Stimulated activated CD4-positive, alpha-beta T cell treated with anti-CD3 and anti-CD28 coated beads, Interleukin-12 subunit alpha, Interleukin-12 subunit beta, amount 100 ng/mL, for 24 hours (primary cell): ENCODE measurements at places on chromosomes 3 and 15.

DNA sequence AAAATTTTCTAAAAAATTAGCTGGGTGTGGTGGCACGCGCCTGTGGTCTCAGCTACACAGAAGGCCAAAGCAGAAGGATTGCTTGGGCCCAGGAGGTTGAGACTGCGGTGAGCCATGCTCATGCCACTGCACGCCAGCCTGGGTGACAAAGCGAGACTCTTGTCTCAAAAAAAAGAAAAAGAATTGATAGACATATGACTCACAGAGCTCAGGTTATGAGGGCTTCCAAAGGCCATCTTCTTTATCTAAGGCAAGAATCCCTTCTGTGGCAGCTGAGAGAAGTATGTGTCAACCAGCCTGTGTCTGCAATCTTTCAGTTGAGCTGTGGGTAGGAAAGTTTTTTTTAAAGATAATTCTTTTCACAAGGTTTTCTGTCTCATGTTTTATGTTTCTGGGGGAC lies 53.9 kb downstream of the MRPS25 start:
- DNase-seq = no peak

DNA sequence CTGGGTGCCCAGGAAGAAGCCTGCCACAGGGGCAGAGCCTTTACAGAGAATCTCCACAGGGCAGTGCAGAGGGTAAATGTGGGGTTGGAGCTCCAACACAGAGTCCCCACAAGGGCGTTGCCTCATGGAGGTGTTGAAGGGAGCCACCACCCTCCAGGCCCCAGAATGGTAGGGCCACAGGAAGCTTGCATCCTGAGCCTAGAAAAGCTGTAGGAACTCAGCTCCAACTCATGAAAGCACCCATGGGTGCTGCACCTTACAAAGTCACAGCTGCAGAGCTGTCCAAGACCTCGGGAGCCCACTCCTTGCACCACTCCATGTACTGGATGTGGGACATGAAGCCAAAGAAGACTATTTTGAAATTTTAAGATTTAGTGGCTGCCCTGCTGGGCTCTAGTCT lies 73.3 kb upstream of the KCNH8 start:
- no peak for DNase-seq

DNA sequence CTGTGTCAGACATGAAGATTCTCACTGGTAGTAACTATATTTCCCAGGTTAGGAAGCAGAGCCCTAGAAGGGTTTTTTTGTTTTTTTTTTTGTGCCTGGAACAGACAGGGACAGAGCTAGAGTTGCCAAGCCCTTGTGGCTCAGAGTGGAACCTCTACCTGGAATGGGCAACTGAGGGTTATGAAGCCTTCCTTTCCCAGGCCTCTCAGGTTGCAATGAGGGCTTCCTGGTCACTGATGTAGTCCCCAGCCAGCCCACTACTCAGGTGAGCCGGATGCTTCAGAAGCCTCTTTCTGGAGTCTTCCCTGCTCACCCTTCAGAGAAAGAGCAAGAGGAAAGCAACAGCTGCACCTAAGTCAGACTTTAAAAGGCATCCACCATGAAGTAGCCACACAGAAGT lies 48.8 kb upstream of the MANF start:
- DNase-seq = no peak

- no peak for DNase-seq
These were observed 55.5 kb downstream of the LRRC28 start for GRCh38 chr15:99306694-99307338.

- no peak for DNase-seq
These were observed 440.0 kb downstream of the FOXP1 start for GRCh38 chr3:71143493-71143892.

GRCh38 chr3:64109438-64109837 lies 86.1 kb upstream of the PSMD6 start:
- no peak for DNase-seq

DNA sequence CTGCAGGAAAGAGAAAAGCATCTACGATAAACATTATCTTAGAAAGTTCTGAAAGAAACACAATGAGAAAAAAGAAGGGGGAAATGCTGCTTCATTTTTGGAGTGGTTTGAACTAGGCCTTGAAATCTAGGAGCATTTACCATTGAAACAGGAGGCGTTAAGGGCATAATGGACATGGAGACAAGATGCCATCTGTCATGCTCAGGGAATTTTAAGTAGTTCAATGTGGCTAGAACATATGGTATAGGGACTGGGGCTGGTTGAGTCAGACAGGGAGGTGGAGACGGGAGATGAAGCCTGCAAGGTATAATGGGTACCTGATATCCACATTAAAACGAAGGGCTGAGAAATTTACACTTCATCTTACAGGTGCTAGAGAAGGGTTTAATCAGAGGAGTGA lies 10.4 kb upstream of the PLAAT1 start:
- no peak for DNase-seq

- DNase-seq = no peak
These were observed 375.2 kb upstream of the SGO1 start for GRCh38 chr3:20561166-20561565.

DNA sequence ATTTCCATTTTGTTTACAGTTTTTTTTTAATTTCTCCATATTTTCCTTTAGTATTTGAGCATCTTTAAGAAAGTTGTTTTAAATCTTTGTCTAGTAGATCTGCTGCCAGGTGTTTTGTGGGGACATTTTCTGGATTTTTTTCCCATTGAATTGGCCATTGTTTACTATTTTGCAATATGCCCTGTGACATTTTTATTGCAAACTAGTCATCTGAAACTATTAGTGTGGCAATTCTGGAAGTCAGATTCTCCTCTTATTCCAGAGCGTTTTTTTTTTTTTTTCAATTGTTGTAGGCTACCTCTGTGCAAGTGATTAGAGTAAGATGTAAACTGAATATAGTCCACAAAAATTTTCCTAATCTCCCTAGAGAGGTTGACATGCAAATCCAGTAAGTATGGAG lies 334.2 kb downstream of the PYDC2 start:
- DNase-seq = no peak

DNA sequence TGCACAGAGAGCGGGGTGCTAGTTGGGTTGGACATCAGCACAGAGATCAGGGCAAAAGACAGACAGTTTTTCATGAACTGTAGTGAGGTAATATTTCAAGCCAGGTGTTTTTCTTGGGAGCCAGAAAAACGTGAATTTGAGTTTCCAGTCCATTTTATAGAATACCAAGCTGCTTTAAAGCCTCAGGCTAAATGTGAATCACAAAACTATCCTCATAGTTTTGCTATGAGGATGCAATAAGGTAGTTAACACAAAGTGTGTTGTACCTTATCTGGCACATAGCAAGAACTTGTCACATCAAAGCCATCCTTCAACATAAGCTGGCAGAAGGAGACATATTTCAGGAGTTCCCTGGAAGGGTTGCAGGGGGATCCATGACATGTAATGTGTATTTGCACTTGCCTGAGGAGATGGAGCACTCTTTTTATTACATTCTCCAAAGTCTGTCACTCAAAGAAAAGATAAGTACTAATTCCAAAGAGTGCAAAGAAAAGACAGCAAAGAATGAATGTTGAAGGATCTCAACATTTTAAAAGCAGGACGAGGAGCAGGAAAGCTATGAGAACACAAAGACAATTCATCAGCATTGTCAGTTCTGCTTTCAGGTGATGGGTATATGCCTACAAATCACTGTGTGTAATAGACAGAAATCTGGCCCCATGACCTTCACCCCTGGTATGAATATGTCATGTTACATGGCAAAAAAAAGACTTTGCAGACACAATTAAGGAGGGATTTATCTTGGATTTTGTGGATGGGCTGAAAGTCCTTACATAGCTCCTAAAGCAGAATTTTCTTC lies 1046.4 kb downstream of the NTRK3 start:
- DNase-seq = no peak

GRCh38 chr3:22306454-22306853 lies 555.4 kb upstream of the ZNF385D start:
- no peak for DNase-seq

GRCh38 chr3:32229565-32229964 lies 8.9 kb upstream of the CMTM8 start:
- no peak for DNase-seq

DNA sequence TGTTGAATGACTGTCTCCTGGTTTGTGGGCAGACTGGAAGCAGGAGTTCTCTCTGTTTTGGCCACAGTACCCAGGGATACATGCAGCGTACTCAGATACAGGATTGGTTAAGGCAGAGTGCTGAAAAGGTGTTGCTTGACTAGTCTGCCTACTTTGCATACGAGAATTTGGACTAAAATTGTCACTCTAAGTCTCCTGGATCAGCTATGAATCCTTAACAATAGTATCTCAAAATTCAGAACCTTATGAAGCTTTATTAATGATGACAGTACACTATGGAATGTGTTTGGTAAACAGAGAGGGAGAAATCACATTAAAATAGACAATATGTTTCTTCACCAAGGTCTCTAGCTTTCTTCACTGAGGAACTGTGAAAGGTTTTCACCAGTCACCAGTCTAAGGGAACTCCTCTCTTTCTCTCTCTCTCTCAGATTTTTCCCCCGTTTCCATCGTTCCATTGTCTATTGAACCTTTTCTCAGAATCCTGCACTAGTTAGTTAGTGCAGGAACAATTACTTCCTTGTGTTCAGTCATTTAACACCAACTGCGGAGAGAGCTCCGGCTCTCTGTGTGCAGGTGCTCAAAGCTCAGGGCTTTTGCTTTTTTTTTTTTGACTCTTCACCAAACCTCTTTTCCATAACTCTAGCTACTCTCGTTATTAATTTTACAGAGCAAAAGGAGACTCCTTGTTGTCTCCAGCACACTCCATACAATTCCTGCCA lies 85.9 kb upstream of the FNDC3B start:
- DNase-seq = no peak

DNA sequence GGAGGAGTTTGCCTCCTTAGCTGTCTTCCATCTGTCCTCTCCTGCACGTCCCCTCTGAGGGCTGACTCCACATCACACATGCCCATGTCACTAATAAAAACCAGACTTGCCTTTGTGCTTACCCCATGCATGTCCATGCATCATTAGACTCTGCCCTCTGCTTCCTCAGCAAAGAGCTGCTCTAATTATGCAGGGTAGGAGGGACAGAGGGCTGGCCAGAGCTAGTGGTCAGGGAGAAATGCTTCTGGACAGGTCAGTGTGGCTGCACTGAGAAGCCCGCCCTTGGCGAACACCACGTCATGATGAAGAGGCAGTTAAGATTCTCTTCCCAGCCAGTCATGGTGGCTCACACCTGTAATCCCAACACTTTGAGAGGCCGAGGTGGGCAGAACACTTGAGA lies 8.9 kb downstream of the CA12 start:
- no peak for DNase-seq

- no peak for DNase-seq
These were observed 161.8 kb downstream of the SNRK start for GRCh38 chr3:43448098-43448497.

DNA sequence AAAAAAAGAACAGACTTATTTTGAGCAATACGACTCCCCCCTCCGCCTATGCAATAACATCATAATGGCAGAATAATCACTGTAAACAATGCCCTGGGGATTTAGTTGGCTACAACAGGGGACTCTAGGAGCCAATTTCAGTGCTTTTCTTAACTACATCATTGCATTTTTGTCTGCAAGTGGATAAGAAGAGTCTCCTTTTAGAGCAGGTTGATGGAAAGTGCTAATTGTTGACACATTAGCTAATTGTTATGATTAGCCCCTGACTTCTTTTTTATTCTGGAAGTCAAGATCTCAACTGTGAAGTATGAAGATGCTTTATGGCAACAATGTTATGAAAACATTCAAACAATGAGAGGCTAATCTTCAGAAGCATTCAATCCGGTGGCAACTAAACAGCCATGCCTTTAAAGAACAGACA lies 121.2 kb downstream of the MECOM start:
- no peak for DNase-seq

DNA sequence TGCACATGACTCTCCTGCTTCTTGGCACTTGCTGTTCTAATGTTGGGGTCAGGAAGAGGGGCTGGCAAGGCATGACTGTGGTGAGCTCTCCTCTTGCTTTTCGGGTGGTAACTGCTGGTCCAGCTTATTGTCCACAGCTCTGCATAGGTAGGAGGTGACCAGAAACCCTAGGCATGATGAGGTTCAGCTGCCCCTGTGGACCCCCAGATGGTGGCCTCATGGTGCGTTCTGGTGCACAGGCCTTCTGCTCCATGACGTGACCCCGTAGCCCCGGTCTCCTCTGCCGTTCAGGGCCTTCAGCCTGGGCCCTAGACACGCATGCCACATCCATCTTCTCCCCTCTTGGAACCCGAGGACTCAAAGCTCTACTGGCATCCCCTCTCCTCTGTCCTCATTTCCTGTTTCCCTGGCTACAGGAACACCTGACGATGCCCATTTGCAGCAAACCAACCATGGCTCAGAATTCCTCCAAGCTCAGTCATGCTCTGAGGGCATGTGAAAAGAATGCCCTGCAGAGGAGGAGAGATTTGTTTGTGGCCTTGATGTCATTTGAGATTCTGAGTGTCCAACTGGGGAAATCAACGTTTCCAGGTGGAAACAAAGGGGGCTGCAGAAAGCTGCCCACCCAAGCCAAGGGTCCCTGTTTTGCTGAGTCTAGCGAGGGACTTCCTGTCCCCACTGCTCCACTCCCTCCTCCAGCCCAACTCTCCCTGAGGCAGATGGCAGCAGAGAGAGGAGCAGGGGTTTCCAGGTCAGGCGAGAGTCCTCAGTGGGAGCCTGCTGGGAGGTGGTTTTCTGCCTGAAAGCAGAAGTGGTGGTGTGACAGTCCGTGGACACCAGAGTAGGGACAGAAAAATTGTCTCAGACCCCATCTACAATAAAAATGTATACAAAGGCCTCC lies 198.7 kb upstream of the LYSMD4 start:
- no peak for DNase-seq

DNA sequence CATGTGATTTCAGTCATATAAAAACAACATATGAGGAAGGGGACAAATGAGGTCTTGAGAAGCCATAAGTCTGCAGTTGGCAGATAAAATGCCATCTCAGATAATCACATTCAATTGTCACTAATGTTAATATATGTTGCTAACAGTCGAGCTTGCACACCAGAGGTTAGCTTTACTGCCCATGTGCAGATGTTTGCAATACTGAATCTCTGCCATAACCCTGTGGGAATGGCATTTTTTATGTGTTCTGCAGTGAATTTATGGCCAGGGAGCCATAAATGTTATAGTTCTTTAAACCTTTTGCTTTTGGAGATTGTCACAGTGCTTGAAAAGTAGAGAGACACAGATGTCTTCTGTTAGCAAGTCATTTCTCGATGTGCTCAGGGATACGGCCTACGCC lies 141.5 kb downstream of the RORA start:
- DNase-seq = no peak

DNA sequence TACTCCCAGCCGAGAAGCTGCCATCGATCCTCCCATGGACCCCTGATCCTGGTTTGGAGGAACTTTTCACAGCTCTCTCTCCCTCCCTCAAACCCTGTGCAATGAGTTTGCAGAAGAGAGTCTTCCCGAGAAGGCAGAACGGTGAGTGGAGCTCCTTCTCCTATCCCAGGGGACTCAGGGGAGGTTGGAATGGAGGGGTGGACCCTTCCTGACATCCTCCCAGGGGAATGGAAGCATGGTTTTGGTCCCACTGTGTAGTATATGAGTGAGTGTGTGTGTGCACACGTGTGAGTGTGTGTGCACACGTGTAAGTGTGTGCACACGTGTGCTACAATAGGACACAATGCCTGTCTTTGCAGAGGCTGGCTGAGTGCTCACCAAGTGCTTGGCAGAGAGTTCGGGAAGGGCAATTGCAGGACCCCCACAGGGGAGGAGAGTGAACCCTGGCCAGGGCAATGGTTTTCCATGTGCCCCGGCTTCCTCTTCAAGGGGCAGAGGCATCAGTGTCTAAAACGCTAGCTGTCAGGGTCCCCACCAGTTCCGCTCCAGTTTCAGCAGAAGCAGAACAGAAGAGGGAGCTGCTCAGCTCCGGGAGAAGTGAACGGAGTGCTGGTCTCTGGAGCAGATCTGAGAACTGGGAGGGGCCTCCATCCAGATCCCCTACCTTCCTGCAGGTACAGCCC lies 13.8 kb upstream of the IL16 start:
- DNase-seq = no peak

GRCh38 chr15:65355173-65355987 lies 22.4 kb downstream of the IGDCC3 start:
- DNase-seq = no peak
